ENCODE measurements at places on chromosomes 4 and X. TPM values are rescaled to one million over a fixed set of nuclear protein-coding genes. Genes with fewer than 3 reads are reported as not detected.

- H3K36me3 ChIP-seq: no peaks in the 10 kb centered on the region
- no peaks in the 10 kb centered on the region for H3K4me1 ChIP-seq
- no peak overlapping the region for H3K4me3 ChIP-seq
- no peak for DNase-seq
- H3K27me3 ChIP-seq: no peaks in the 10 kb centered on the region
Observed at GRCh38 chr4:59664771-59665170, 1535.4 kb upstream of the ADGRL3 start.

DNA sequence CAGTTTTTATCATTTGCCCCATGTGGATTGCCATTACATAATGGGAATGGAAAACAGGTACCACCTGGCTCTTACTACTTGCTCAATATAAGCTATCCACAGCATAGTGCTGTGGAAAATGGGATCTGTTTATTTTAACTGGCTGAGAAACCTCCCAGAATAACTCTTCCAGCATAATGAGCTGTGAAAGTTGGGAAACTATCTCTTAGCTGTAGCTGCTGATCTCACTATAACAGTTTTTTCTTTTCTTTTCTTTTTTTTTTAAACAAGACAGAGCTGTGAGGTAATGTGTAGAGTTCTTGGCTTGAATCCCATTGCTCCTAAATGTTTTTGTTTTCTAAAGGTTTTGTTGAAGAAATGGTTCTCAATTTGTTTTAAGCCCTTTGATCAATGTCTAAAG, 988.3 kb downstream of the PCDH19 start:
- no peak overlapping the region for H3K4me3 ChIP-seq
- H3K36me3 ChIP-seq: no peaks in the 10 kb centered on the region
- H3K4me1 ChIP-seq: no peaks in the 10 kb centered on the region

DOK7 gene
- total RNA-seq: 0.27 TPM

ABCD1 gene
- 9.0 TPM for total RNA-seq

PRDM5 gene
- total RNA-seq: 47.9 TPM

RRH gene
- not detected for total RNA-seq

PARM1 gene
- 575 TPM for total RNA-seq

ZNF732 gene
- total RNA-seq: not detected

PSMD10 gene
- total RNA-seq: 45.6 TPM
